GOT3 (cell line): ENCODE measurements at places on chromosomes 11 and 22.

DNA sequence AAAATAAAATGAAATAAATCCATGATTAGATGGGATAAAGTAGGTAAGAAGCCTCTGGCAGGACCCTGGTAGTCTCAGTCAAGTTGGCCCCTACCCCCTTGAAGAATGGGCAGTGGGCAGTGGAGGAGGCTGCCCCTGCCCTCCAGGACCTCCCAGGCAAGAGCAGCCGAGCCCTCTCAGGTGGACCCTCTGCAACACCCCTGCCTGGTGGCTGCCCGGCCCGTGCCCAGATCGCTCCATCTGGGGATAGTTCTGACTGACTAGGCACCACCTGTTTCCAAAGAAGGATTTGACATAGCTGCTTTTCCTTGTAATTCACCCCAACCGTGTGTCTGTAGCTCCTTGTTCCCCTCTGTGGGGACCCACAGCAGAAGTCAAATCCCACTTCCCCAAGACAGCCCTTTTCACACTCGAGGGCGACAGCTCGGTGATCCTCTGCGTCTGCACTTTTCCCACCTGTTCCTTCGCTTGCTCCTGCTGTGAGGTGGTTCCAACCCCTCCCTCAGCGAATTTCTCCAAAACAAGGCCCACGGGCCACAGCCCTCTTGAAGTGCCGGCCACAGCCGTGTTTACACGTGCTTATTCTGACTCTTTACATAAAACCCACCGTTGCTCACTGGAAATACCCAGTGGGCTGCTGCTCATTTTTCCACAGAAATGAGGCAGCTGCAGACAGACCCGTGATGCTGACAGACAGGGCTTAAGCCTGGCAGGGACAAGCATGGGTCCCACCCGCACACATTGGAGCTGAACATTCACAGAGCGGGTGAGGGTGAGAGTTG lies 5.5 kb upstream of the TMPRSS13 start:
- DNase-seq: no peak

DNA sequence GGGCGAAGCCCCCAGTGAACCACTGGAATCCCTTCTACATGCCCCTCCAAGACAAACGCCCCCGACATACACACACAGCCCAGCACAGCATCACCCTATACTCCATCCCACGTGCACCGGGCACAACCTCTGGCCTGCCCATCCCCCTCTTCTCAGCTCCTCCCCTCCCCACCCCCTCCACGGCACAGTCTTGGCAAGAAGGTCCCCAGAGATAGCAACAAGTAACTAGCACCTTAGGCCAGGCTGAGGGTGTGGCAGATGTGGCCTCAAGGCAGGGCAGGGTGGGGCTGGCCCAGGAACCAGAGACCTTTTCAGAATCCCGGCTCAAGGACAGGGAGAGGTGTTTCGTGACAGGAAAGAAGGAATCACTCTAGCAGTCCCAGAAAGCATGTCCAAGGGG lies 54.3 kb downstream of the CYTH4 start:
- DNase-seq: no peak

DNA sequence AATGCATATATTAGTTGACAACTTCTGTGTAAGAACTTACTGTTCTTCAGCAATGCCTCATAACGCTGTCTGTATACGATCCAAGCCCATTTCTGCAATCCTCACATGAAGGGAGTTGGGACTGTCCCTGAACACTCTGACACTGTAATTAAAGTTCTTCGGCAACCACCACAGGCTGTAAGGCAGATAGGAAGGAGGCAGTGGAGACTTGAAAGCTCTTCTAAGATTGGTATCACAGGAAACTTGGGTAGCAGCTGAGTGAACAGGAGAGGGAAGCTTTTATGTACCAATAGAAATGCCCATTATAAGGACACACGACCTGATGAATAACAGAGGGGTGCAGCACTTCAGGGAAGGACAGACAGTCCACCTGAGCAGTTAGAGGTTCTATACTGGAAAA lies 12.0 kb upstream of the GAB2 start:
- no peak for DNase-seq

GRCh38 chr11:102111011-102111786 lies 952 bp downstream of the YAP1 start:
- DNase-seq: no peak

GRCh38 chr22:49307481-49307830 lies 520.2 kb downstream of the BRD1 start:
- DNase-seq: no peak

- DNase-seq: no peak
These were observed 19.9 kb downstream of the PHLDA2 start for GRCh38 chr11:2909133-2909902.

GRCh38 chr11:75659836-75660235 lies 9.0 kb downstream of the MAP6 start:
- no peak for DNase-seq

GRCh38 chr11:121671283-121672168 lies 218.8 kb upstream of the SORL1-AS1 start:
- no peak for DNase-seq

GRCh38 chr11:118841469-118842242 lies 42.0 kb upstream of the CXCR5 start:
- DNase-seq: no peak

DNA sequence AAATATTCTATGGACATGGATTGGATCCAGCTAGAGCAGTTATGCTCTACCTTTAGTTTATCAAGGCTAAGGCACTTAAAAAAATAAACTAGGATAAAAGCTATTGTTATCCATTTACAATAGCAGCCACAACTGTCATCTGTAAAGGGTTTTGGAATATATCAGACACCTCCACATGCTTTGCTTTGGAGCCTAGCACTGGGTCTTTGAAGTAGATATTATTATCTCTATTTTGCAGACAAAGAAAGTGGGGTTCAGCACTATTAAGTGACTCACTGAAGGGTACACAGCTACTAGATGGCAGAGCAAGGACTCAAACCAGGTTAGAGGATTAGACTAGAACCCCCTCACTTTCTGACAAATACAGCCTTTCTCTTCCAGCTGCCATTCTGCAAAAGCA lies 82.0 kb downstream of the KCNJ1 start:
- no peak for DNase-seq

DNA sequence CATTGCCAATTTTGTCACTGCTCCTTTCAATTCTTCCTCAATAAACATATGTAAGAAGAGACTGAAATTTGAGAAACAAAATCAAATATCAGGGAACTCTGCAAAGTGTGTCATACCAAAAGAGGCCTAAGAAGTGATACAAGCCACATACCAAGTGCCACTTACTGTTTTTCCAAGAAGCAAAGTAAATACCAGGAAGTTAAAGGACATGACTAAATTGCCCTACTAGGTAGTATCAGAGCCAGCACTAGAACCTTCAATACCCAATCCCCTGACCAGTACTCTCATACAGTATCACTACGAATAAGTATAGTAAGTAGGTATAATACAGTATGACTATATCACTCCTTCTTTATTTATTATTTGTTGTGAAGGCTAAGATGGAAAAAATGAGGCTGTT lies 13.6 kb downstream of the MAML2 start:
- no peak for DNase-seq

DNA sequence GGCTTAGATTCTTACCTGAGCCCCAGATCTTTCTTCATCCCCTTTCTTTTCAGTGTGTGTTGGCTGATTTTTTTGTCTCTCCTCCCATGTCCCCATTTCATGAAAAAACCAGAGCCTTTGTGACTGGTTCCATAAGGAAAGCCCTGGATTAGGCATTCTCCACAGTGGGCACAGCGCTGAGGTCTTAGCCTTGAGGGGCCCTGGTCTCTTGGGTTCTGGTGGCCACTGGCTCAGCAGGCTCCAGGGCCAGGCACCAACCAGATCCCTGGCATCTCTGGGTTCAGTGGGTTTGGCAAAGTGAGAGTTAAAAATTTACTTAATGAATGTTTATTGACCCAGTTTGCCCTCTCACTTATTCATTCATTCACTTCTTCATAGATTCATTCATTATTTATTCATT lies 49.5 kb upstream of the ACCSL start:
- DNase-seq: no peak

DNA sequence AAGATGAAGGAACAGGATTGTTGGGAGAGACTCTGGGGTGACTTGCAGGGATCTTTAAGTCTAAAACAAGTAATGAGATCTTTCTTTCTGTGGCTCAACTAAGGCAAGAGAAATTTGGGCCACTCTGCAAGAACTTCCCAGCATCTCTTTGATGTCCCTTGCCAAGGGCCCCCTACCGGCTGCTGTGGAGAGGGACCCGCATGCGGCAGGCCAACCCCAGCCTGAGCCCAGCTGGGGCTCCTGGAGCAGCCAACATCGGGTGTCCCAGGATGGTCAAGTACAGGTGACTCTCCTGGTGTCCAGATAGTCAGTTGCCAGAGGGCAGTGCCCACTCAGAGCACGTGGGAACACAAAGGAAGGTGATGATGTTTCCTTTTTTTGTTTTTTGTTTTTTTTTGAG lies 363.2 kb downstream of the TBC1D22A start:
- no peak for DNase-seq

DNA sequence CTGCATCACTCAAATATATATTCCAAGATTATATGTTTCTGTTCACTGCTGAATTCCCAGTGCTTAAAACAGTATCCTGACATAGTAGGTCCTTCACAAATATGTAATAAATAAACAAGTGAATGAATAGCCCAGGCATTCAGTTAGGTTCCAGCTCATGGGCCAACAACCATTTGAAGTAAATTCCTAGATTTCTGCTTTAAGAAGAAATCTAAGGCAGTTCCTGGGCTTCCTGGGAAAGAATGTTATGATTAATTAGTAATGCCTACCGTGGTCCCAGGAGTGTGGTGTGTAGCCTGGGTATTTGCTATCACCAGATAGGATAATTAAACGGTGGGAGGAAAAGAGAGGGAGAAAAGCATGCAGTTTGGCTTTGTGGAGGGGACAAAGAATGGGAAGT lies 576.8 kb downstream of the SOX6 start:
- DNase-seq: no peak

DNA sequence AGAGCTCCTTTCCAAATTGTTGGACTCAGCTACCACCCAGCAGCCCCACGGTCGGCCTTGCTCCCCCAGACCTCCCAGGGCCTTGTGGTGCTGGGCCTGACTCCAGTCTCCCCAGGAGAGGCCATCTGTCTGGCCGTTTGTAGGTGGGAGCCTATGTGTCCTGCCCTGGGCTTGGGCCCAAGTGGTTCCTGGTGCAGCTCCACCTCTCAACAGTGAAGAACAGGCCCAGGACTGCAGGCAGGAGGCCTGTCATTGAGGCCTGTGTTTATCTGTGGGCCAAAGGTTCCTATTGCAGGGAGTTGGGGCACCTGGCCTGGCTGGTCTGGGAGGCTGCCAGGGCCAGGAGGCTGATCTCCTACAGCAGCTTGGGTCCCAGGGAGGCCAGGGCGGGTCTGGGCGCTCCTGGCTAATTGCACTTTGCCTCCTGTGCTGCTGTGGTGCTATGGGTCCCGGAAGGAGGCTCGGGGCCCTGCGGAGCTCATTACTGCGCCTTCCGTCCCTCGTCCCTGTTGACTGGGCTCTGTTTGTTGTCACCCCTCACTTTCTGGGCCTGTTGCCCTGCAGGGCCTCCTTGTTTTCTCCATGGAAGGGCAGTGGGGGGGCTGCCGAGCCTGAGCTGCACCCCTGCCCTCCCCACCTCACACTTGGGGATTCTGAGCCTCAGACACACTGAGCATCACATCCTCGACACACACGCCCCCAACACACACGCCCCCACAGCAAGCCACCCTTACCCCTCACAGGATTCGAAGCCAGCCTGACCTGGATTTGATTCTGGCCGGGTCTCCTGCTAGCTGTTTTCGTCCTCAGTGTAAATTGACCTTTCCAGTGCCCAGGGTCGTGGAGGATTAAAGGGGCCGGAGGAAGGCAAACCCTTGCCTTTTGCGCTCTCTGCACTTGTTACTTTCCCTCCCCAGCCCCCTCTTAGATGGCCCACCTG lies 6.8 kb upstream of the OMP start:
- DNase-seq: no peak

GRCh38 chr22:45240104-45240809 lies 437 bp downstream of the KIAA0930 start:
- DNase-seq: no peak

- DNase-seq: no peak
These were observed 281.8 kb downstream of the ETS1 start for GRCh38 chr11:128305588-128305987.

GRCh38 chr11:61022311-61023085 lies 51.0 kb downstream of the CD6 start:
- no peak for DNase-seq
